ENCODE measurements at places on chromosomes 2 and 18.

GRCh38 chr2:29446847-29447246 is 331.6 kb downstream of the CLIP4 start:
- DNase-seq = no peak

DNA sequence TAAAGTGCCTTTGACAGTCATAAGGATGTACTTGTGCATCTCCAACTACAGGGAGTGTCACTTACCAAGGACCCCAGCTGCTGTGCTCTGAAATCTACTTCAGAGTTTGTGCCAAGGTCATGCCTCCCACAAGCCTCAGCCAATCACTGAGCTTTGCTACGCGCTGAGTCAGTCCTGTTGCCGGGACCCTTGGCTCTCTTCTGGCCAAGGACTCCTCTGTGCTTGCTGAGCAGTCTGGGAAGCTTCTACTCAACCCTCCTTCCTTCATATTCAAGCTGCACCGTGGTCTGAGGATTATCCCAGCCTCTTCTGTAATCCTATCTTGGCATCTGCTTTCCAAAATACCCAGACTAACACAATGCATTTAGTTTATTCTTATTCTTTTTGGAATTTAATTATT is 398.9 kb upstream of the FANCL start:
- no peak for DNase-seq

DNA sequence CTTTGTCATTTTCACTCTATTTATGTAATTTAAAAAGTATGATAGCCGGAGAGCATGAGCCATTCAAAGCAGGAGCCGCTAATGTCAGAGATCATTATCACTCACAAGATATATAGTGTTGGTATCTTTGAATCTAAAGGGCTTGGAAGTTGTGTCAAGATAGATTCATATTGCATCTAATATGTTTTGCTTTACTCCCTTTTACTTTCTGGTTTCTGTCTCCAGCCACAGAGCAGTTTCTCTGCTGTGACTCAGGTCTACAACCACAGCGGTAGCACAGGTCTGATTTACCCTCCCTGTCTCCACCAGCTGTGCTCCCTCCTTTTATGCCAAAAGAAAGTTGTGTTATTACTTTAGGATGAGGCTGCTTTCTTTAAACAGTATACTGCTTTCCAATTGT is 424.0 kb downstream of the ARHGAP15 start:
- no peak for DNase-seq

- DNase-seq = no peak
Measured at GRCh38 chr2:171895786-171896185, 1.7 kb upstream of the SLC25A12 start.

- DNase-seq = no peak
Measured at GRCh38 chr2:73031725-73032701, 39.5 kb downstream of the SFXN5 start.

GRCh38 chr2:17058772-17059402 is 393.3 kb upstream of the CYRIA start:
- DNase-seq = no peak

GRCh38 chr2:164151522-164151921 is 415.7 kb upstream of the FIGN start:
- no peak for DNase-seq

GRCh38 chr2:55547001-55547400 is 27.5 kb downstream of the CFAP36 start:
- no peak for DNase-seq

- no peak for DNase-seq
Measured at GRCh38 chr2:241929551-241930490, 60.3 kb downstream of the RTP5 start.

- DNase-seq = no peak
Measured at GRCh38 chr18:394987-395362, 105.5 kb downstream of the COLEC12 start.

DNA sequence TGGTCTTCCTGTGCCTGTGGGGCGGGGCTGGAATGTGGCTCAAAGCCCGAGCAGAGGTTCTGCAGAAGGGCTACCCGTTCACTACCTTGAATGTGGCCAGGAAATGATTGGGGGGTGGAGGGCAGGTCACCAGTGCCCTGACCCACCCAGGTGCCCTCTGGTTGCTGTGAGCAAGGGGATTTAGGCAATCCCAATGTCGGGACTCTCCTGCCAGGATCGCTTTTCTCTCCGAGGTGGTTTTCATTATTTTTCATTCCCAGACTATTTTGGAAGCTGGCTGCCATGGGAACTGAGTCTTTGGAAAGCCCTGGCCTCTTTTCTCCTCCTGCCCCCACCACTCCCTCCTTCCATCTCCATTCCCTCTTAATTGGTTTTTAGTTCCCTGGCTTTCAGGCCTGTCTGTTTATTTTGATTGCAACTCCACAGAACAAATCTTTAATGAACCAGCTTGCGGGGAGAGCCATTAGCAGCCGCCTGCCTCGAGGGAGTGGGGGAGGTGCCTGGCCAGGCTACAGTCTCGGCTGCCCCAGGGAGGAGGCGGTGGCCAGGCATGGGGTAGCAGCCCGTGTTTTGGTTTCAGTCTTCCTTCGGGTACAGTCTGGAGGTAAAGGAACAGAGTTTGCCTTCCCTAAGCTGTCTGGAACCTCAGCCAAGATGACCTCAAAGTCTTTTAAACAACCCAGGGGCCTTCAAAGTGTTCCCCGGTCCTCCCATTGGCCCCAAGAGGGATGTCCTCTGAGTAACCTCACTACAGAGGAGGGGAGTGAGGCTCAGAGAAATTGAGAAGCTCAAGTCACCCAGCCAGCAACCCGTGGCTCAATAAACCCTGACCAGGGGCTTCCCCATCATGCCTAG is 114.4 kb upstream of the HAAO start:
- no peak for DNase-seq

DNA sequence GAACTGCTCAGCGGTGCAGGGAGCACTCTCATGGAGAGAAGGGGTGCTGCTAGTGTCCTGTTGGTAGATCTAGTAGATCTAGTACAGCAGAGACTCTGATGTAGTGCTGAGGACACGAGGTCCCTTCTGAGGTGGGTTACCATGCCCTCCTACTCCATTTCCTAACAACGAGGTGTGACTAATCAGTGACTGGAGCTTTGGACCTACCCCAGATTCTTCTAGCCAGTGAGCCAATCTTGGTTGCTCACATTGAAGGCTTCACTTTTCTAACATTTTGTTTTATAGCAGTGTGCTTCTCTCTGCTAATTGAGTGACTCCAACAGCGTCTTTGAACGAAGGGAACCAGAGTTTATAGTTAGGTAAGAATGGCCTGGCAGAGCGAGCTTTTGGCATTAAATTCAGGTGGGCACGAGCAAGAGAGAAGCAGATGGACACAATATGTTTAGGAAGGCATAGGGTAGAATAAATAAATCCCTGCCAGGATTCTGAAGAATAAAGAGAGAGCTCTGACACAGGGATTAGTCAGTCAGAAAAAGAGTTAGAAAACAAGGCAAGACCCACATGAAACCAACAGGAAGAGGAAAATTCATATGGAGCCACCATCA is 306.0 kb upstream of the RAB12 start:
- DNase-seq = no peak

DNA sequence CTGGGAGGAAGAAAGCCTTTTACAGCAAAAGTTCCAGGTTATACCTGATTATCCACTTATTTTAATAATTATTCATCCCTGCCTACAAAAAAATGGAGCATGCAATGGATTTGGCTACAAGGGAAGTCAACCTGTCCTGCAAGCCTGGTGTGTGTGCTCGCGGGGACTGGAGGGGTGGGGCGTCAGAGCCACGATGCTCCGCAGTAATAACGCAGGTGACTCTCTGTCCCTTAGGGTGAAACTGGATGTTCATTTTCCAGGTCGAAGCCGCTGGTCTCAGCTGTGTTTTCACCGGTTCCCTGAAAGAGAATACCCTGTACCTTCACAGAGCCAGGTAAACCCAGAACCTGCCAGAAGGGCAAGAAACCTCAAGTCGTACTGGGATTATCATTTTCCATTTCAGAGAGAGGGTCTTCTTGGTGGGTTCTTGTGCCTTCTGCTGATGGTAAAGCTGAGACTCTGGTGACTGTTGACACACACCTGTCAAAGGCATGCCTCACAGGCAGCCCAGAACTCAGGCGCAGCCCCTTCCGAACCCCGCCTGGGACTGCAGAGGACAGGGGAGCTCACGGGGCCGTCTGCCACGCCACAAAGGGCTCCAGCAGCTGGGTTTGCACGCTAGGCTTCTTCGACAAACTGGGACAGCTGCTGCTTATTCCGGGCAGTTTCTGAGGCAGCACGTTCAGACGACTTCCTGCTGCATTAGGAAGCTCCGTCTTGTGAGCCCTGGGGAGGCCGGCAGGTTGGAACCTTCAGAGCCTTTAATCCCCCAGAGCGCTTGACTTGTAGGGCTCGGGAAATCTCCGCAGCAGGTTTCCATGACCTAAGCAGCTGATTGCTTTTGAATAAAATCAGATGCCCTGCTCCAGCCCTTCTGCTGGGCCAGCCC is 58.6 kb downstream of the KCNG2 start:
- no peak for DNase-seq

GRCh38 chr18:52451851-52452250 is 111.9 kb downstream of the DCC start:
- DNase-seq = no peak

DNA sequence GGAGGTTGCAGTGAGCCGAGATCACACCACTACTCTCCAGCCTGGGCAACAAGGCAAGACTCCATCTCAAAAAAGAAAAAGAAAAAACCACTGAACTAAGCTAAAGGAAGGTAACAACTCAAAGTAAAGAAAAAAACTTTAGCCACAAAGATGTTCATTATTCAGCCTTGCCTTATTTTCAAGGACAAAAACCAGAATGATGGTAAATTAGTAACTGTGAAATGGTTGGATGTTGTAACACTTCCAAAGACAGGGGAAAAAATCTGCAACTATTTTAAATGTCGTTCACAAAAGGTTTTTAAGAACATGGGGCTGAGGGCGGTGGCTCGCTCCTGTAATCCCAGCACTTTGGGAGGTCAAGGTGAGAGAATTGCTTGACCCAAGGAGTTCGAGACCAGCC is 10.1 kb downstream of the ADAM17 start:
- no peak for DNase-seq

Data from central memory CD8-positive, alpha-beta T cell (primary cell).